ENCODE measurements at places on chromosomes 1 and 21.

DNA sequence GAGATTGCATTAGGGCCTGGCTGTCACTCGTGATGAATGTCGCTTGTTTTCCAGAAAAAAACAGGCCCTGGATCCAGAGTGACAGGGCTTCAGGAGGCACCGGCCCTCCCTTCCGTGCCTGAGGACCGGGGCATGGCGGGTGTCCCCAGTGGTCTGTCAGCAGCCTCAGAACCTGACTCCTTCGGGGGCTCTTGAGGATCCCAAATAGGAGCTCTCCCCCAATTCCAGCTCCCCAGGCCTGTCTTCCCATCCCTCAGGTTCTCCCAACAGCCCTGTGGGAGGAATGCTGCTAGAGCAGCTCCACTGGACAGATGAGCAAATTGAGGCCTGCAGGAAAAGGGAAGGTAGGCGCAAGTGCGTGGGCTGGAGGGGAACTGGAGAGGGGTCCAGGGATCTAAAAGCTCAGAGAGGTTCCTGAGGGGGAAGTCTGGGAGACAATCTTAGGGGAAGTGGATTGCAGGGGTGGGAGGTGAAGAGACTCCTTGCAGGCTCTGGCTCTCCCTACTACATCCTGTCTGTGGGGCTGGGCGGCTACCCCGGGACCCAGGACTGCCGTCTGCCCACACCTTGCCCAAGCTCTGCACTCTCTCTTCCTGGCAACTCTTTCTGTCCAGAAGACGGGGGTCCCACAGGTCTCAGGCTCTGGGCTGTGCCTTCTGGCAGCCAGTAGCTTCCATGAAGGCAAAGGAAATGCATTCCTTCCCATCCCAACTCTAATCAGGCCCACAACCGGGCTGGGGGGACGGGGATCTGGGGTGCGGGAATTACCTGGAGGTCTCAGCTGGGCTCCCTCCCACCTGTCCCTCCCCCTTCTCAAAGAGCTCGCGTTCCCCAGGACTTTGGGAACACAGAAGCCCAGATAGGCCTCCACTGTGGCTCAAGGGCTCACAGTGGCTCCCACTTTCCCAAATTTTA lies 105.7 kb upstream of the CASZ1 start:
- DNase-seq = no peak

DNA sequence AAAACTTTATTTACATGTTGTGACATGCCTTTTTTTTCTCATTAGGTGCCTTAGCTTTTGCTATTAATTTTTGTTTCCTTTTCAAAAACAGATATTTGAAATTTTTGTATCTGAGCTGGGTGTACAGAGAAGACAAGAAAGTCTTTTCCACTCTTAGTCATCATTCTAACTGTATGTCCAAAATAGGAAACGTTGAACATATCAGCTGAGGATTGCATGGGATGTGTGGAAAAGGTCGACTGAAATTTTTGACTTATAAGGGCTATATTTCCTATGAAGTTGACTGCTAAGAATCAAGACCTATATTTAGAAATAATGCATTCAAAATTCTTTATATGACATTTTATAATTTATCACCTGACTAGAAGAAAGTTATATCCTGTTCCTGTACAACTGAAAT lies 270.0 kb upstream of the ZRANB2 start:
- DNase-seq = no peak

- DNase-seq = no peak
Observed at GRCh38 chr1:41792485-41792770, 126.3 kb downstream of the HIVEP3 start.

GRCh38 chr21:23887725-23888306 lies 1719.5 kb downstream of the MRPL39 start:
- peak; percentile 12 for DNase-seq

DNA sequence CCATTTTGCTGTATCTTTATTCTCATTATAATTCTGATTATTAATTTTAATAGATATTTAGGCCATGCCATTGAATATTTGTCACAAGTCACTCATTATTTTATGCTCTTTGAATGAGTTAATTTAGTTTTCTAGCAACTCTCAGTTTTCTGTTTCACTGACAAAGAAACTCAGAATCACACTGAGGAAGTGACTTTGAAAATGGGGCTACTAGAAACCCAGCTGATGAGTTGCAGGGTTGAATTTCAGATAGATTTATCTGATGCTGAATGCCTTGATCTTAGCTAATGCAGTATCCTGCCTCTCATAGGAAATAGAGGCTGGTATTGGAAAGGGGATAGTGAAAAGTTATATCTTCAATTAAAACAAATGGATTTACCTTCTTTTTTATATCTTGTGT lies 67.4 kb upstream of the PLA2G4A start:
- no peak for DNase-seq

GRCh38 chr1:25094229-25094628 lies 138.1 kb downstream of the SYF2 start:
- no peak for DNase-seq

DNA sequence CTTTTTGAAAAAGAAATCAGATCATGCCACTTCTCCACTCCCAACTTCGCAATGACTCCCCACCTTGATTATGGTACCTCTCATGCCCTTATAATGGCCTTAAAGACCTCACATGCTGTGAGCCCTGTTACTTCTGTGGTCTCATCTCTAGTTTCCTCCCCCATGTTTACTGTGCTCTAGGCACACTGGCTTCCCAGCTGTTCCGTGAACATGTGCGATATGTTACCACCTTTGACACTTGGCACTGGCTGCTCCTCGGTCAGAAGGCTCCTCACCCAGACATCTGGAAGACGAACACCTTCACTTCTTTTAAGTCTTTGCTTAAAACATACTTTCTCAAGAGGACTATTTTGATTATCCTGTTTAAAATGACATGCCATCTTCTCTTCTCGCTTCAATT lies 14.3 kb upstream of the NTMT2 start:
- DNase-seq = no peak

GRCh38 chr1:9181176-9181906 lies 52.4 kb upstream of the GPR157 start:
- DNase-seq = peak; percentile 59

DNA sequence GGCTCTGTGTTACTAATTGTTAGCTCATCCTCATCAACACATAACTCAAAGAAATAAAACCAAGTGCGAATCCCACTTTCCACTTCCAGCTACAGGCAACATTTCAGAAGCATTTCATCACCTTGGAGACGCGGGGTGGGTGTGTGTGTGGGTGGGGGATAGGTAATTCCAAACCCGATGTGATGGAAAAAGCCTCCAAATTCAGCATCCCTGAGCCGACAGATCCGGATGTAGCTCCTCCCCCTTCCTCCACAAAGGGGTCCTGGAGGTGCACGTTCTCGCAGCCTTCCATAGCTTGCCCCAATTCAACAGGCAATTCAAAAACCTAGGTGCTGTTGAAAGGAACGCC lies 486 bp downstream of the HSPA13 start:
- DNase-seq = no peak

GRCh38 chr1:244680667-244681066 lies 27.7 kb downstream of the DESI2 start:
- DNase-seq = no peak

DNA sequence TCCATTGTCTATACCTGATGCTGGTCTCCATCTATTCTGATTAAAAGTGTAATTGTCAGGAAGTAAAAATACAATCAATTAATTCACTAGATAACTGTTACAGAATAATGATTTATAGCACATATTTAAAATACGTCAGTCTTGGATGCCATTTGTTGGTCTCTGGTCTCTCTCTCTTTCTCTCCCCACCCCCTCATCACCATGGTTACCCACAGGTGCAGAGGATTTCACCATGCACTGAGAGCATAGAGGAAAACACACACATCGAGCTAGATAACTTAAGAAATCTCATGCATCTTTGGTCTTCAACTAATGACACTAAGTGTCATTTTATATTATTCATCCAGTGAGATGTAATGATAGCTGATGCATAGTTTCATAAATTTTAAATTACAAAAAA lies 33.4 kb downstream of the LRRC53 start:
- DNase-seq = no peak

- DNase-seq = no peak
Observed at GRCh38 chr1:96222701-96223100, 498.9 kb upstream of the PTBP2 start.

DNA sequence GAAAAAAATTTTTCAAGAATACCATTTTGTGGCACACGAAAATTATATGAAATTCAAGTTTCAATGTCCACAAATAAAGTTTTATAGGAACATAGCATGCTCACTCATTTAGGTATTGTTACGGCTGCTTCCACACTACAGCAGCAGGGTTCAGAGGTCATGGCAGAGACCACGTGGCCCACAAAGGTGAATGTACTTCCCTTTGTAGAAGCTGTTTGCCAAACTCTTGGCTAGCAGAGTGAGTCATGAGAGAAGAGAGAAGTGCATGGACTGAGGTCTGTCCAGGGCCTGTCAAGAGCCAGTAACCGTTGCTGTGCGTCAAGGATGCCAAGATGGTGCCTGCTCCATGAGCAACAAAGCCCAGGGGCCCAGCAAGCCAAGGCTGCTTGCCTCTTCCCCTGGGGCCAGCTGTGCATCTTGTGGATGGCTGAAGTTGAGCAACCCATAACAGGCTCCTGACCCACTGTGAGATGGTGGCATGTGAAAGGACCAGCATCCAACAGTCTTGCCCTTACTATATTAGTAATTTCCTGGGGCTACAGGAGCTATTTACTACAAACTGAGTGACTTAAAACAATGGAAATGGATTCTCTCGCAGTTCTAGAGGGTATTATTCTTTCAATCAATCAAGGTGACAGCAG lies 64.8 kb upstream of the ATP5PO start:
- DNase-seq = no peak

GRCh38 chr21:45736690-45737484 lies 93.4 kb downstream of the PCBP3 start:
- no peak for DNase-seq

Measured in activated CD4-positive, alpha-beta T cell treated with anti-CD3 and anti-CD28 coated beads, Interleukin-2, amount 50 U/mL, for 4 hours (primary cell).